ENCODE measurements at places on chromosomes 5 and 9.

GRCh38 chr9:97997330-97998276 lies 14.5 kb downstream of the ANP32B start:
- no peak for DNase-seq

DNA sequence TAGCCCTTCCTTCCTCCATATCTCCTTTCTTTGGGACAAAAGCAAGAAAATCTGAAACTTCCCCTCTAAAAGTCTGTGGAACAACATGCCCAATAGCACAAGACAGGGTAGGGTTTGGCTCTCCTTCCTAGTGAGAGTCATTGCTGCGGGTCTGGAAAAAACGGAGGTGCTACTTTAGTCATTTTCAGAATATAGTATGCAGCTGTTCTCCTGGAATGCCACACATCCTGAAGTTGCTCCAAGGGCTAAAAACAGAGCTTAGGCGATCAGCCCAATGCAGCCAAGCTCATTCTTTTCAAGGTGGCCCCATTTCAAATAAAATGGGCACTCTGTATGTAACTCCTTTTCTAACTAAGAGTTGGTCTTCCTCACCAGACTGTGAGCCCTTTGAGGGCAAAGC lies 39.5 kb upstream of the MYOT start:
- no peak for DNase-seq

DNA sequence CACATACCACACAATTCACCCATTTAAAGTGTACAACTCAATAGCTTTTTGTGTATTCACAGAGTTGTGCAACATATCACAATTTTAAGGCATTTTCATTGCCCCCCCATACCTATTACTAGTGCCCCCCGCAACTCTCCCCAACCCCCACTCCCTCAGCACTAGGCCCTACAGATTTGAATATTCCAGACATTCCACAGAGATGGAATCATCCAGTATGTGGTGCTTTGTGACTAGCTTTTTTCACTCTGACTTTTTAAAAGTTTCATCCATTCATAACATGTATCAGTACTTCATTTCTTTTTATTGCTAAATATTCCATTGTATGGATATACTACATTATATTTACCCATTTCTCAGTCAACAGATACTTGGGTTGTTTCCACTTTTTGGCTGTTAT lies 102.9 kb upstream of the LRRTM2 start:
- no peak for DNase-seq

GRCh38 chr9:36136894-36137391 lies 410 bp downstream of the GLIPR2 start:
- no peak for DNase-seq

DNA sequence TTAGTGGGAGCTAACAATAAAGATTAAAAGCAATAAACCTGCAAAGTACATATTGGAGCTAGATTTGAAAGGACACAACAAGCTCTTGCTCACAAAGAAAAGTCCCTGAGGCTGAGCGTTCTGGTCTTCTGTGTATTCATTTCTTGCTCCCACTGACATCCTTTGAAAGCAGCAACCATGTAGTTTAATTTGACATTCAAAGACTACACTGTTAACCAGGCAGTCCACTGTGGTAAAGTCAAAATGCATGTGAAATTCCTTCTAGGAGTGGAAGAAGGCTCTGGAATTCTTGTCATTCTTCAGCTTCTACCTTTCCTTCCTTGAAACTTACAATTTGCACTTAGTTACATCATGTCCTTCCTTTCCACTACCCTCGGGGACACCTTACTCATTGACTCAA lies 480.7 kb downstream of the CSNK1G3 start:
- no peak for DNase-seq

DNA sequence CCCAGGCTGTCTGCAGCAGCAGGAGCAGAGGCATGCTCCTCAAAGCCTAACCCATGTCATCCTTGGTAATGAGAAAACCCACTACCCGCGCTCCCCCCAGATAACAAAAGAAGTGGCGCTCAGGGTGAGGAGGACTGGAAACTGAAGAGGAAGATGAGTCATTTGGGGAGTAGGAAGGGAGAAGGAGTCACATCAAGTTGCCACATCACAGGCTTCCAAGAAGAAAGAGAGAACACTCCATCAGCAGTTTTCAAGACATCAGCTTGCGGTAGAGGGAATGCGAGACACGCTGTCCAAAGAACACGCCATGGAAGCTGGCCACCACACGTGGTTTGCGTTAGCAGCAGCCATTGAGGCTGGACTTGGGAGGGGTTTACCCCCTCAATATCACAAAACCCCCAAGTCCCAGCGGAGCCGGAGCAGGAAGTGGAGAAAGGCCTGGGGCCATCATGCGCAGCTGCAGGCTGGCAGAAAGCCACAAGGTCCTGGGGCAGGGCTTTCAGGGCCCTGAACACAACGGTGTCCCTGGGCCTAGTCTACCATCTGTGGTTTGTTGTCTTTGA lies 41.5 kb downstream of the SH3PXD2B start:
- DNase-seq: no peak

DNA sequence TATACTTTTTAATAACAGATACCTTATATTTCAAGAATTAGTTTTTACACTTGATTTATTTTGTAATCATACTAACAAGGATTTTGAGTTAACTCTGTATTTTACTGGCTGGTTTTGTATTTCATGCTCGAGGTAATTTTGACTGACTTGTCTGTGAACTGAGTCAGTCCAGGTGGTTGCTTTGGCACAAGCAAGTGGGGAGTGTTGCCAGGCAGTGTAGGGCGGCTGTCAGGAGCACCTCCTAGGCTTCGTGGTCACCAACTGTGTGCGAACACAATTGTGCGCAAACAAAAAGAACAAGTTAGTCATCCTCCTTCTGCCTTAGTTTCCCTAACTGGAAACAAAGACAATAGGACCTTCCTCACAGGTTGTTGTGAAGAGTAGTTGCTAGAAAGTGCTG lies 286.3 kb downstream of the ADGRV1 start:
- DNase-seq: no peak

DNA sequence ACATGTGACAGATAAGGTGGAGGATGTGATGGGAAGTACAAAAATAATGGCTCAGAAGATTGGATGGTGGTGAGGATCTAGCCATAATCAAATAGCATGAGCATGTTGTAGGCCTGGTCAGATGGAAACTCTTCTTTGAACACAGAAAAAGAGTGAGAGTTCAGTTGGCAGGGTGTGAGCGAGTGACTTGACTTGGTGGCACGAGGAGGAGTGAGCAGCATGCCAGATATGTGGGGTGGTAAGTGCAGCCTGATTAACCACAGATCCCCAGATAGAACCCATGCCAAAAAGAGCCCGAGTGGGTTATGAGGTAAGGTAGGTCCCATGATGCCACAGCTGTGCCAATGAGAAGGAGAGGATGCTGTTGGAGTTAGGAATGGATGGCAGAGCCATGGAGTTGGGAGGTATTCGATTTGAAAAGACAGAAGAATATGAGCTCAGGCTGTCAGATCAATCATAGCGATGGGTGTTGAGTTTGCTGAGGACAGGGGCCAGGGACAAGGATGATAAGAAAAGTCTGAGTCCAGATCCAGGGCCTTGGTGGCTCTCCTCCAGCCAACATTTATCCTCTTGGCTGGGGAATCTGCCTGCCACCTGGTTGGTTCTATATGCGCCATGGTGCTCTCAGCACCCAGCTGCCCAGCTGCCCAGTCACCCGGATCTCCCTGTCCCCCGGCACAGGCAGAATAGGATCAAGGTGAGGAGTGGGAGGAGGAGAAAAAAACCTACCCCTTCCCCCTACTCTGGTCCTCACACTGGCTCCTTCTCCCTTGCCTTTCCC lies 16.5 kb downstream of the GARNL3 start:
- DNase-seq: no peak

DNA sequence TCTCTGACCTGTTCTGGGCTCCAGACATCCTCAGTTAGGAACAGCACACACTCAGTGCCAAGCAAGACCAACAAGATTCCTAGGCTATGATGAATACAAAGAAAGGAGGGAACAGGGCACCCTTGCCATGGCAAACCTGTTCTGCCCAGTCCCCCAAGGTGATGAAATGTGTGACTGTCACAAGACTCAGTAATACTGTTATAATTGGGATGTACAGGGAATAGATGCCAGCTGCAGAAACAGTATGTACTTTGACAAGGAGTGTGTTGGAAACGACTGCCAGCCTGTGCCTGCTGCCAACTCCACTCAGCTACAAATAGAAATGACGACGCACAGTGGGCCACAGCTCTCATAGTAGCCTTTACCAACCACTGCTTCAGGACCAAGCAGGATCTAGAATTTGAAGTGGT lies 453.0 kb downstream of the EFNA5 start:
- DNase-seq: no peak

DNA sequence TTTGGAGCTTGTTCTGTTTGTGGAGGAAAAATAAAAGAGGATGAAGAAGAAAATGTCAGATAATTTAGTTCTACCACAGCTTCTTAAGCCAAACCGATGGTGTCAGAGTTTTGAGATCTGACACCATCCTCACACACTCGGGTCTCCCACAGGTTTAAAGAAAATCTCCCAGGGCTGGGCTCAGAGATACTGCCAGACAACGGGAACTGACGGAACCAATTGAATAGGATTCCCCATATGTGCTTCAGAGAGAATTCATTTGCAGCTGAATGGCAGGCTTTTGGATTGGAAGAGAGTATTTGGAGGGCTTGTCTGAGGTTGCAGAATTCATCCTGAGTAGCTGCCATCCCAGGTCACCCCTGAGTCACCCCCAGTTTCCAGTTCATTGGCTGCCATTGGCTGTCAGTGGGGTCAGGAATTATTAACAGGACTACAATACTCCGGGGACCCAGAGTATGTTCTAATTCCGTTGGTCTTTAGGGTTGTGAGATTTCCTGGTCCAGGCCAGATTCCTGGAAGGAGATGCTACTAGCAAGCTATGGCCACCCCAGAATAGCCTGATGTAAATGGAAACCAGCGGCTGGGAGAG lies 131.3 kb downstream of the PDZD2 start:
- DNase-seq: no peak

DNA sequence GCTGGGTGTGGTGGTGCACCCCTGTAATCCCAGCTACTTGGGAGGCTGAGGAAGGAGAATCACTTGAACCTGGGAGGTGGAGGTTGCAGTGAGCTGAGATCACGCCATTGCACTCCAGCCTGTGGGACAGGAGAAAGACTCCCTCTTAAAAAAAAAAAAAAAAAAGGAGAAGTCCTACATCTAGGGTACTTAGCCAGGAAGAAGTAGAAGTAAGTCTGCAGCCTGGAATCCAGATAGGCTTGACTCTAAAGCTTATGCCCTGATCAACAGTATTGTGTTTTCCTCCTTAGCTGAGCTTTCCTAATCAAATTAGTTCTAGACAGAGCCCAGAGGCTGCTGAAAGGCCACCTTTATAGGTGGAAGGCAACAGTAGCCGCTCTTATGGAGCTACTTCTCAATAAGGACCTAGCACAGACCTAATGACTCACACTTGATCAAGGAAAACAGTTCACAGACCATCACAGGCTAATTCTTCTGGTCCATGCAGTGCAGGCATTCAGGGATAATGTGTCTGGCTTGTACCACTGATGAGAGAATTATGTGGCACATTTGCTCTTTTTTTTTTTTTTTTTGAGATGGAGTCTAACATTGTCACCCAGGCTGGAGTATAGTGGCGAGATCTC lies 105.5 kb upstream of the KLF4 start:
- no peak for DNase-seq

- peak; percentile 43 for DNase-seq
Observed at GRCh38 chr9:110048976-110049698, 158.8 kb downstream of the C9orf152 start.

- DNase-seq: no peak
Observed at GRCh38 chr9:88828492-88828974, 162.7 kb upstream of the S1PR3 start.

GRCh38 chr5:159515909-159516415 lies 185.7 kb upstream of the IL12B start:
- DNase-seq: peak; percentile 71

DNA sequence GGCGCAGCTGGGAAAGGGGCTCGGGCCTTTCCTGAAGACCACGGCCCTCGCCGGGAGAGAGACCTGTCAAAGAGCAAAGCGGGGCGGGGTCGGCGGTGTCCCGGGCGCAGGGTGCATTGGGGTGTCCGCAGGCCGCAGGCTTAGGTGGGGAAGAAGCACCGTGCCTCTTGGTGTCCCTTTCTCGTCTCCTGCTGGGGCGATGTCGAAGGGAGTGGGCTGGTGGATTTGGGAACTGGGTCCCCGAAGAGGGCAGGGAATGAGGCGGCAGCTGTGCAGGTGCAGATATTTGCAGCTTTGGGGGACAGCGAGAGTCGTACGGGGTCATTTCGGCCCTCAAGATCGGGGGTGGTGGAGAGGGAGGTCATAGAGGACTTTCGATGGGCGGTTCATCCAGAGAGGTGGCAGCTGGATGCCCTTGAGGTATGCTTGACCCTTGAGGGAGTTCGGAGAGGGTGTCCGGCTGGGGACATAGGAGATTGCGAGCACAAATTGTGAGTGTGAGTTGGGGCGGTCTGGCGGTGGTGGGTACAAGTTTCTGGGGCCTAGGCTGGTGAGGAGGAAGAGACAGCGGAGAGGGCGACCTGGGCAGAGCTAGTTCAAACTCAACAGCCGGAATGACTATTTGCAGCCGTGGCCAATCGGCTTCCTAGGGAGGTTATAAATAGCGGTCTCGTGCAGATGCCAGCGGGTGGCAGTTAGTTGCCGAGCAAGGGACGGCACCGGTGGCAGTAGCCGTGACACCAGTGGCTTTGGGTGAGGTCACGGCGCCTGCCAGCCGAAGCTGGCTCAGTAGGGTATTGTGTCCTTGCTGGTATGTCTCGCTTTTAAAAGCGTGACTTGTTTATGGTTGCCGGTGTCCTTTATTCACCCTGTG lies 601 bp downstream of the NNT start:
- peak; percentile 57 for DNase-seq

GRCh38 chr5:65121880-65122436 lies 353.2 kb downstream of the CWC27 start:
- DNase-seq: no peak

DNA sequence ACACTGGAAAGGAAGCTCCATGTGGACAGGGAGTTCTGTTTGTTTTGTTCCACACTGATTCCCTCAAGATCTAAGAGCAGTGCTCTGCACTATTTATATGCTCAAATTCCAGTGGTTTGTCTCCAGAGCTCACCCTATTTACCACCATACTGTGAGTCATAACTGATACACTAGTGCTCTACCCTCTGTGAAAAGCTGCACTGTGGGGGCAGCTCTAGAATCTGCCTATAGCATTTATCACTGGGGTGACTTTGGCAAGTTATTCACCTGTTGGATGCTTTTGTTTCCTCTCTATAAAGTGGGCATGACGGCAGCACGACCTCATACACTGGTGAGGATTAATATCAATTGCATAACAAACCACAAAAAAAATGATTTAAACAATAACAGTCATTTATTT lies 307.8 kb downstream of the NR2F1-AS1 start:
- DNase-seq: no peak

- DNase-seq: no peak
Observed at GRCh38 chr5:124349931-124350330, 396.5 kb downstream of the ZNF608 start.

GRCh38 chr5:177100714-177101121 lies 14.0 kb downstream of the FGFR4 start:
- DNase-seq: no peak

- DNase-seq: no peak
Observed at GRCh38 chr9:130530938-130531337, 48.4 kb upstream of the FUBP3 start.

GRCh38 chr5:11531811-11532555 lies 372.3 kb downstream of the CTNND2 start:
- DNase-seq: no peak
